Forelimb muscle (tissue), 1 donor: ENCODE measurements at places on chromosomes 12 and 14. TPM values are rescaled to one million over a fixed set of nuclear protein-coding genes. Genes with fewer than 3 reads are reported as not detected.

DNA sequence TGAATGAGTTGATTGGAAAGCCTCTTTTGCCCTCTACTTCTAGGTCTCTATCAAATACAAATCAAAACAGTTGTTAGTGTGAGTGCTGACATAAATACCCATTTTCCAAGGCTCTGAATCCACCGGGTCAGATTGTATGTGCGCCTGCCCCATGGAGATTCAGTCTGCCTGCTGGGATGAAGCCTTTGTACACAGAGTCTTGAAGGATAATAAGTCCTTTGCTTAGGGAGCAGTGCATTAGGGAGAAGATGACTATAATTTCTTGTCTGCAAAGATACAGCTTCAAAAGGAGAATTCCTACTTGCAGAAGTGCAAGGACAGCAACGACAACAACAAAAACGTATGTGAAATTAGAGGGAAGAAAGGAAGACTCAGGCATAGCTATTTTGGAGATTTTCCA, 90.3 kb upstream of the VRK1 start:
- no peak for DNase-seq

GRCh38 chr12:4477129-4477528, 31.5 kb upstream of the FGF6 start:
- DNase-seq: no peak

GRCh38 chr12:30978639-30979038, 52.1 kb downstream of the TSPAN11 start:
- DNase-seq: peak; percentile 51

GRCh38 chr12:88242571-88242925, 100.4 kb downstream of the TMTC3 start:
- DNase-seq: no peak

DNA sequence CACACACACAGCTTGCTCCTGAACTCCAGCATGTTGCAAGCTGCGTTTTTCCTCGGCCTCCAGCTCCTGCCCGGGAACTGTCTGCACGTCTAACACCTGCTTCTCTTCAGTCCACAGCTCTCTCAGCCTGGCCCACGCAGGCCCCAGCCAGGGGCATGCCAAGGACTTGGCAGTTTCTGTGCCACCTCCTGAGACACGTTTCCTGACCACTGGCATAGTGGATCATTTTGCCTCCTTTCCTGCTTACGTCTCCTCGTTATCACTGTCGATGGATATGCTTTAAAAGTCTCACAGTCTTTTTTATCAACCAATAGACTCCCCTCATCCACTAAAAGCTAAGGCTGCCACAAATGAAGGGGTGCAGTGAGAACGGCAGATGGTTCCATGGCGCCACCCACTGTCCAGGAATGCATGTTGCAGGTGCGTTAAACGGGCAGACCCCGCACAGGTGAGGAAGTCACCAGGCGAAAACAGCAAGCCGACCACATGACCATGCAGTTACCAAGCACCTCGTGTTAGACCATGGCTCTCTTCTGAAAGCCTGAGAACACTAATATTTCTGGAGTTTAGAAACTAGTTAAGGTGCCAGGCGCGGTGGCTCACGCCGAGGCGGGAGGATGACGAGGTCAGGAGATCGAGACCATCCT, 14.7 kb upstream of the TEAD4 start:
- DNase-seq: no peak

GRCh38 chr12:39112064-39112463, 206.7 kb upstream of the CPNE8 start:
- DNase-seq: no peak

- no peak for DNase-seq
Observed at GRCh38 chr12:108009442-108010070, 119.5 kb upstream of the WSCD2 start.

GRCh38 chr12:104694161-104694560, 237.4 kb downstream of the CHST11 start:
- no peak for DNase-seq

Gene HSPB8
- 269 TPM for polyA plus RNA-seq

Gene PAWR
- 6.4 TPM for polyA plus RNA-seq

Gene LMNTD1
- 0.16 TPM for polyA plus RNA-seq

Gene ATN1
- polyA plus RNA-seq: 70.4 TPM
